ENCODE measurements at places on chromosomes 1 and 21.

DNA sequence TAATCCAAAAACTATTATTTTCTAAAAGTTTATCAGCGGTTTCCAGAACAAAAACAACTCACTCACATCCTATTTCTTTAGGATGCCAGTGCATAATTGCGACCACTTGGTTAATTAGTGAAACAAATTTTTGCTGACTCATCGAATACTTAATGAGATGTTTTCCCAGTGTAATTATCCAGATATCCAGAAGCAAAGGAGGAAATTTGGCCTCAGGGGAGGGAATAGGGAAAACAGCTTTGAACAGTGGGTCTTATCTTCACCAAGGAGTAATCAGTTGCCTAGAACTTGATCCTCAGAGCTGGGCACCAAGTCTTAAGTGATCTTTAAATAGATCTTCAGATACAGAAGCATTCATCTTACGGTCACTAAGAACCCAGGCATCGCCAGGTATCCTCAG lies 24.3 kb downstream of the STYXL2 start:
- DNase-seq = no peak

DNA sequence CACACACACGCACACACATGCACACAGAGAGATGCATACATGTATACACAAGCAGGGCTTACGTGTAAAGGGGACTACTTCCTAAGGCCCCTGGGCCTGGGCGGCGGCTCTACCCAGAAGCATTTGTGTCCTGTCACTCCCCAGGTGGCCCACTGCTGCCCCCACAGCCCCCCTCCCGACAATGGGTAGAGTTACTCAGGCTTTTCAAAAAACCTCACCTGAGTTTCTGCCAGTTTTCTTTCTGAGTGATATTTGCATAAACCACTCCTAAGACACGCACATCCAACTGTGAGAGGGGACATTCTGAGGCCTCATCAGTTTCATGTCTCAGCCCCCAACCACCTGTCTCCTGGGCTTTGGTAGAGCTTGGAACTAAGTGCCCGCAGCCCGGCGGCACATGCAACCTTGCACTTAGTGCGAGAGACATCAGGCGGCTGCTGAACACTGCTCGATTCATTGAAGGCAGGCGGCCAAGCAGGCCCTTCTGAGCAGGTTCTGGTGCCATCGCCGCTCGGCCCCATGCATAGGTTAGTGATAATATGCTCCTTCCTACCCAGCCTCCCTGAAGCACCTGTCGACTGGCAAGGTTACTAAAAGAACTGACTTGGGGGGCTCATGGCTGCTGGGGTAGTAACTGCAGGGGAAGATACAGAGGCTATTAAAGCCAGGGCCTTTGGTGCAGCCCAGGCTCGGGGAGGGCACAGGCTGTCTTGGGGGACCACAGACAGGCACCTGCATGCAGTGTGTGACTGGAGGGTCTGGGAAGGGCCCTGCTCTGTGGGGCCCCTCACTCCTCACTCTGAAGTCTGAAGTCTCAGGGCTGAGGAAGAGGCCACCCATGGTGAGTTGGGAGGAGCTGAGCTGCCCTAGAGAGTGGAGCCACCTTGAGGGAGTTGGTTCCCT lies 364.2 kb upstream of the VAMP3 start:
- no peak for DNase-seq

- no peak for DNase-seq
Observed at GRCh38 chr1:8506995-8507615, 189.2 kb downstream of the SLC45A1 start.

- DNase-seq = no peak
Observed at GRCh38 chr1:59139396-59139795, 157.5 kb upstream of the FGGY start.

- DNase-seq = no peak
Observed at GRCh38 chr1:203839081-203839480, 22.3 kb upstream of the SNRPE start.

GRCh38 chr1:150620919-150621318 lies 8.5 kb downstream of the ENSA start:
- no peak for DNase-seq

DNA sequence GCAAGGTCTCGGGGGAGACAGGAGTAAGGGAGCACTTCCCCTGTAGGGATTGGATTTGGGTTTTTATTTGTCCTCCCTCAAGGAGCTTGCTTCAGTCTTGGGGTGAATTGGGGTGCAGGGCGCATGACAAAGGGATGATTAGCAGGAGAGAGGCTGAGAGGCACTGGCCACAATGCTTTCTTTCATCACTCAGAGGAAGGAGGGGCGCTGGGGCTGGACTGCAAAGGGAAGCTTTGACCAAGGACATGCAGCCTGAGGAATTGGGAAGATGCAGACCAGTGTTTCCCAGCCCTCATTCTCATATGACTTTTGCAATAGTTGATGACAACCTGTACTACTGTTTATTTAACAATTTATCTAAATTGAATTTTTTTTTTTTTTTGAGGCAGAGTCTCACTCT lies 34.1 kb upstream of the PDPN start:
- no peak for DNase-seq

- no peak for DNase-seq
Observed at GRCh38 chr1:70745199-70745598, 302.4 kb downstream of the PTGER3 start.

DNA sequence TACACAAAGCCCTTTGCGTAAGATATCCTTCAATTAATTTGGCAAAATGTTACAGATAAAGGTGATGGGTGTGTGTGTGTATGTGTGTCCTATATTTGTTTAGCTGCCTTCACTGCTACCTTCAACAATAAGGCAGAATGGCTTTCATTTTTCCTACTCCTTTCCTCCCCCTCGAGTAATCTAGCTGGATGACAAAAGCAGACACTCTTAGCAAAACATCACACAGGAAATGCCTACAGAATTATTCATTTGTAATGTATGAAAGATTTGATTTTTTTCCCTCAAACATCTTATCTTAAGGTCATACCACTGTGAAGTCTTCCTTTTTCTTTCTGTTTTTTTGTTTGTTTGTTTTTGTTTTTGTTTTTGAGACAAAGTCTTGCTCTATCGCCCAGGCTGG lies 10.6 kb downstream of the PTPN22 start:
- DNase-seq = no peak

- no peak for DNase-seq
Observed at GRCh38 chr1:214398490-214398889, 117.5 kb downstream of the SMYD2 start.

- DNase-seq = no peak
Observed at GRCh38 chr1:216804111-216804510, 80.9 kb upstream of the ESRRG start.

- no peak for DNase-seq
Observed at GRCh38 chr21:32463889-32464300, 51.4 kb downstream of the EVA1C start.

DNA sequence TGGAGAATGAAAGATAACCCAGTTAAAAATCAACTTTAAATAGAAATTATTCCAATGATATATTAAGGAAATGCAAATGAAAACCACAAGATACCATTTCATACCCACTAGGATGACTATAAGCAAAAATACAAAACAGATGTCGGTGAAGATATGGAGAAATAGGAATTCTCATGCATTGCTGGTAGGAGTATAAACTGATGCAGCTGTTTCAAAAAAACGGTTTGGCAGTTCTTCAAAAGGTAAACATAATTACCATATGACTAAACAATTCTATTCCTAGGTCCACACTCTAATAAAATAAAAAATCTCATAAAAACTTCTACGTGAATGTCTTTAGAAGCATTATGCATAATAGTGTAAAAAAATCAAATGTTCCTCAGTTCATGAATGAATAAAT lies 763.3 kb upstream of the BRINP3 start:
- no peak for DNase-seq

- DNase-seq = peak; percentile 40
Observed at GRCh38 chr1:21607549-21608529, 61.3 kb downstream of the RAP1GAP start.

DNA sequence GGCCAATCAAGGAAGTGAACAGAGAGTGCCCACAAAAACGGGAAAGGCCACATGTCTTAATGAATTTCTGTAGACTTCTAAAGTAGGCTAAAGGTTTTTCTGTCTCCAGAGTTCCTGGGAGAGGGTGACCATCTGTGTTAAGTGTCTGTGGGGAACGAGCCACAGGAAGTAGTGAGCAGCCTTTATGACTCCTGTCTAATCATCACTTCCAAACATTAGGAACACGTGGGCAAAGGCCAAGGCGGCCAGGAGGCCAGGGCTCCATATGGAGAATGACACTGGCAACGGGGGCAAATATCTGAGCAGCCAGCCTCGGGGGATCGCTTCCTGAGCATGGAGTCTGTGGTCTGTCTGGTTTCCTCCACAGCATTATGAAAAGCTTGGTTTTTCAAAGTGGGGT lies 7.1 kb downstream of the FAM89A start:
- no peak for DNase-seq

- DNase-seq = no peak
Observed at GRCh38 chr1:31072304-31072746, 6.8 kb upstream of the PUM1 start.

DNA sequence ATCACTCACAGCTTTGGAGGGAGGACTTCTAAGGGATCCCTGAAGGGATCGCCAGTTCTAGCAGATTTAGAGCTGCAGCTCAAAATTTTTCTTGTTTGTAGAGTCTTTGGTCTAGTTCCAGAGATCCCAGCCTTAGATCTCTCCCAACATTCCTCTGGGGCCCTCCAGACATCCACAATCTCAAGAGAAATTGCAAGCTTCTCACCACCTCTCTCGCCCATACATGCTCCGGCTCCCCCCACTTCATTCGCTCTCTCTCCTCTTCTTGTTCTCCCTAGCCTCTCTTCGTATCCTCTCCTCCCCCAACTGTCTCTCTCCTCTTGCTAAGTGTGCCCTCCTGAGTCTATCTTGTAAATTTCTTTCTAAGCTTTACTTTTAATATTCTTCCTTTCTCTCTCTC lies 15.1 kb upstream of the TUT4 start:
- no peak for DNase-seq

GRCh38 chr1:100627054-100627716 lies 89.2 kb downstream of the GPR88 start:
- no peak for DNase-seq

- no peak for DNase-seq
Observed at GRCh38 chr1:232768793-232769192, 36.4 kb upstream of the MAP10 start.

DNA sequence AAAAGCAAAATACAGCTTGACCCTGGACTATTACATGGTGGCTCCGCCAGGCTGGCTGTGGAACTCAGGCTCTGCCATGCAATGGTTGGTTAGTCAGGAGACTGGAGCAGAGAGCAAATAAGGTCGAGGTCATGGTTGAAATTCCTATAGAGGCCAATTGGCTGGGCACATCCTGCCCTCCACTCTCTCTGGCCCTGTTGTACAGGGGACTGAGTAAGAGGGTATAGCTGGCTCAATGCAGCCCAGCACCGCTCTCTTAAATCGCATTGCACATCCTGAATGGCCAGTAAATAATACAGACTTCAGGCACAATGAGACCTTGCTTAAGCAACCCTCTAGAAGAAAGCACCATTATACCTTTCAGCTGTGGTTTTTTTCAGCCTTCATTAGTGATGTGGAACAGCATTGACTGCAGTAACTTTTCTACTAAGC lies 59.3 kb upstream of the PPP2R5A start:
- DNase-seq = no peak

- DNase-seq = no peak
Observed at GRCh38 chr1:79422726-79423125, 416.2 kb upstream of the ADGRL4 start.

DNA sequence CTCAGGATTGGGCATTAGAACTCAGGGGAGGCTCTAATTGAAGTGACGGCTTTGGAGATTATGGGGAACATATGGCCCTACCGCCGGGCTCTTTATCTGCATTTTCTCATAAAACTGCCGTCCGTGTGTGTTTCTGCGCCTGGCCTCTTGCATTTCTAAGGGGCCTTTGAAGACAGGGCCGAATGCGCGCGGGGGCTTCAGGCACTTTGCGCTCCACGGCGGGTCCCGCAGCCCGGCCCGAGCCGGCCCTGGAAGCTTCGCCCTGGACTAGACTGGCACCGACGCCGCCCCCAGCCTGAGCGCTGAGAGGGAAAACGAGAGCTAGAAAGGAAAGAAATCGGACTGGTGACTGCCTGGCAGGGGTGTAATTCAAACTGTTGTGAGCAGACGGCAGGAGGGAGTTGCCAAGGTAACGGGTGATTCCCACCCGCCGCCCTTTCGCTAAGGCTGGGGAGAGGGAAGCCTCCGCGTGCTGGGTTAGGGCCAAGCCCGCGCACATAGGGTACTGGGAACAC lies 120.7 kb downstream of the LMX1A start:
- no peak for DNase-seq

GRCh38 chr1:25645637-25646400 lies 29.2 kb downstream of the MAN1C1 start:
- DNase-seq = no peak

- DNase-seq = no peak
Observed at GRCh38 chr1:73784026-73784425, 413.9 kb downstream of the LRRIQ3 start.

DNA sequence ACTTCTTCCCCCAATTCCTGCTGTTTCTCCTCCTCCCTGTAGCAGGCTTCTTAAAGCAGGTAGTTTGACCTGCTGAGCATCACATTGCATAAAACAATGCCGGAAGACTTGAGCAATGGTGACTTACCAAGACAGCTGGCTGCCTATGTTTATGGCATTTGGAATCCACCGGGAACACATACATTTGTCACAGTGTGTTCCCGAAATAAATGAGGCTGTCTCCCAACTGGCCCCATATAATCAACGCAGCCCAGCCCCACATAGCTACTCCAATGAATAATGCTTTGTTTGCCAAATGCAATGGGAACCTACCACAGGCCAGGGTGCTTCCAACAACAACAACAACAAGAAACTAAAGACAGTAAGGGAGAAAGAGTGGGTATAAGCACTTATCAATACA lies 186.1 kb upstream of the MAP1LC3C start:
- no peak for DNase-seq

- no peak for DNase-seq
Observed at GRCh38 chr1:150406483-150406882, 42.5 kb downstream of the RPRD2 start.

DNA sequence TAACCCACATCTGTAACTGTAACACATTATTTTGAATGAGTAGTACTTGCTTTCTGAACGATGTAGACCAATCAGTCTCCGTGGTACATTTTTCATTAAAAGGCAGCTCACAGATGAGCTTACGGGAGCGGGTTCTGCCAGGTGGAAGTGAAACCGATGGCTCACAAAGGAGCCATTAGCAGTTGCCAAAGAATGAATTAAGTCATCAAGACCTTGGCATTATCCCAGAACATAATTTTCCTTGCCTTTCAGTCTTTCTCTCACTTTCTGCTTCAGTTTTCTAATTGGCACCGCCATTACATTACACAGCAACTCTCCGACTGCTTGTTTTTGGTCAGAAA lies 33.5 kb upstream of the UTS2 start:
- DNase-seq = no peak

DNA sequence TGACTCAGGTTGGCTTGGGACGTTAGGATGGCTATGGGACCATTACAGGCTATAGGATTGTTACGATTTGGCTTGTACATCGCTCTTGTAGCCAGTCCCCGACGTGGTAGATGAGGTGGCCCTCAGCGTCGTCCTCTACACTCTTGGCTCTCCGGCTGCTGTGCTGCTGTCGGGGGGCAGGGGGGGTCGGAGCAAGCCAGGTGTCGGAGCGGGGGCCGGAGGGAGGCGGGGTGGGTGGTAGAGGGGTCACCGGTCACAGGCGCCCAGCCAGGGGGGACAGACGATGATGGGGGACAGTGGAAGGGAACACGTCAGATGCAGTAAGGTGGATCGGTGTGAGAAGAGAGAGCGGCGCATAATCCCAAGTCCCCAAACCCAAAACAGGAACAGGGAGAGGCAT lies 4.7 kb downstream of the CLK2 start:
- DNase-seq = no peak
